Occipital lobe (tissue), 3 donors: ENCODE measurements at places on chromosomes 11 and 22.

DNA sequence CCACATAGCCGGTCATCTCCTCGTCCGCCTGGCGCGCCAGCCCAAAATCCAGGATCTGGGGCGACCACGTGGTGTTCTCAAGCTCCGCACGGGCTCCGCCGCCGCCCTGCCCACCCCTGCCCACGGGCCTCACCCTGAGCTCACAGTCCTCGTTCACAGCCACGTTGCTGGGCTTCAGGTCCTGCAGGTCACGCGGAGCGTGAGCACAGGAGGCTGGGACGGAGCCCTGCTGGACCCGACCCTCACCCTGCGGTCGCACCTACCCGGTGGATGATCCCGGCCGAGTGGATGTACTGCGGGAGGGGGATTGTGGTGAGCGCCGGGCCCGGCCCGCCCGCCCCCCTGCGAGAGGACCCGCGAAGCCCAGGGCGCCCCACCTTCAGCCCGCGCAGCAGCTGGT, 3.2 kb downstream of the MAPK11 start:
- DNase-seq = no peak

DNA sequence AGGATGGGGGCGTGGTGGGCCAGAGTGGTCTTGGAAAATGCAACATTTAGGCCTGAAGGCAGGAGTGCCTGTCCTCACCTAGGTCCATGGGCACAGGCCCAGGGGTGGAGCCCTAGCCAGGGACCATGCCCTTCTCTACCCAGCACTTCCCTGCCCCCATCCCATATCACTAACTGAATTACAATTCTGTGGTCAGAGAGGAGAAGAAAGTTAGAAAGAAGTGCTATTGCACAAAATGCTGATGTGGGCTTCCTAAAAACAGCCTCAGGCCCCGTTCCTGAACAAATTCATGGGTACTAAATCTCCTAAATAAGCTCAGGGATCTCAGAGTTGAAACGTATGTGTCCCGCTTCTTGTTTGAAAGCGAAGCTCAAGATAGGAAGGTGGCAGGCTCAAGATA, 3.5 kb upstream of the ASRGL1 start:
- DNase-seq = no peak

DNA sequence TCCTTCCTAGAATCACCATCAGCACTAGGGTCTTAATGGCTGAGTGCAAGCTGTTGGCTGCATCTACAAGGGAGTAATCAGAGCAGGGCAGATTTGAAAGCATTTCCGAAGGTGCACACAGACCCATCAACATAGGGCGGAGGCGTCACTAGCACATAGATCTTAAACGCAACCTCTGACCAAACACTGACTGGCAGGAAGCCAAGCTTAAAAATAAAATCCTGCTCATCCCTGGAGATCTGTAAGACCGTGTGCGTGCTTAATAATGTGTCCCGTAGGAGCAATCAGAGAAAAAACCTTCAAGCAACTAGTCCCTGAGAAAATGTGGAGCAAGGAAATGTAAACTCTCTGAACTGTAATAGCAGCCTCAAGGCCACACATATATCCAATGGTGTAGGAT, 470.5 kb downstream of the ETS1 start:
- DNase-seq = no peak

GRCh38 chr22:38823076-38823475, 20.8 kb downstream of the NPTXR start:
- no peak for DNase-seq

DNA sequence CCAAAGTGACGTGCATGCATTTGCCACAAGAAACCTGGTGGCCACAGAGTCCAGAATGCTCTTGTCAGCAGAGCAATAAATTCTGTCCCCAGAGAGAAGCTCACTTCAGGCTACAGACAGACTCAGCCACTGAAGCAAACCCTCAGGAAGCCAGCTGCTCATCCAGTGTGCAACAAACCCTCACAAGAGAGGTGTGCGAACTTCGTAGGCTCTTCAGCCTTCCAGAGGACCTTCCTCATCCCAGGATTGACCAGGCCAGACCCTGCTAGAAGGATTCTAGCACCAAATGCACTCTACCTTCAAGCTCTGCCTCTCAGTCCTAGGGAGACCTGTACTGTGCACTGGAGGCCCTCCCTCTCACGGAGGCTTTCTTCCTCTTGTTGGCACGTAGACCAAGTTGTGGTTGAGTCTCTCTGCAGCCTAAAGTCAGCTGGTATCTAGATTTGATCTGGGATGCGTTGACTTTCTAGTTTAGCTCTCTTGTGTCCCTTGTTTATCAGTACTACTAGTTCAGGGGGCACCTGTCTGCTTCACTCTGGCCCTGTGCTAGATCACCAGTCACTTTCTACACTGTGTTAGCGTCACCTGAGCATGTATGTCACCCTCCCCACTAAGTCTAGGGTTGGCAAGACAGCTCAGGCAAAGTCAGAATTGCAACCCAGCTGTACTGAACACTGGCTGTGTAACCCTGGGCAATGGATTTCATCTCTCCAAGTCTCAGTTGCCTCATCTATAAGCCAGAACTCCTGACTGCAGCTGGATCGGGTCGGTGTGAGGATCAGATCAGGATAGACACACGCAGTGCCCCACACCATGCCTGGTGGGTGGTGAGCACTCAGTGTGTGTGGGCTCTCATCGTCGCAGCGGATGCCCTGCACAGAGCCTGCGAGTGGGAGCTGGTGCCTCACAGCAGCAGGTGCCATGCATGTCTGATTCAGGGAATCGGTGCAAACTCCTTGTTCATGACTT, 22.1 kb upstream of the TMPRSS13 start:
- DNase-seq = no peak

- DNase-seq = no peak
Measured at GRCh38 chr11:3108183-3108721, 51.0 kb upstream of the CARS1 start.

- DNase-seq = no peak
Measured at GRCh38 chr11:57512646-57513451, 2.7 kb downstream of the SLC43A1 start.
